HAP-1 (cell line): ENCODE measurements at places on chromosomes 3 and 15.
A peak's percentile ranks its signal among the peaks of the same experiment; 100 is the strongest.

DNA sequence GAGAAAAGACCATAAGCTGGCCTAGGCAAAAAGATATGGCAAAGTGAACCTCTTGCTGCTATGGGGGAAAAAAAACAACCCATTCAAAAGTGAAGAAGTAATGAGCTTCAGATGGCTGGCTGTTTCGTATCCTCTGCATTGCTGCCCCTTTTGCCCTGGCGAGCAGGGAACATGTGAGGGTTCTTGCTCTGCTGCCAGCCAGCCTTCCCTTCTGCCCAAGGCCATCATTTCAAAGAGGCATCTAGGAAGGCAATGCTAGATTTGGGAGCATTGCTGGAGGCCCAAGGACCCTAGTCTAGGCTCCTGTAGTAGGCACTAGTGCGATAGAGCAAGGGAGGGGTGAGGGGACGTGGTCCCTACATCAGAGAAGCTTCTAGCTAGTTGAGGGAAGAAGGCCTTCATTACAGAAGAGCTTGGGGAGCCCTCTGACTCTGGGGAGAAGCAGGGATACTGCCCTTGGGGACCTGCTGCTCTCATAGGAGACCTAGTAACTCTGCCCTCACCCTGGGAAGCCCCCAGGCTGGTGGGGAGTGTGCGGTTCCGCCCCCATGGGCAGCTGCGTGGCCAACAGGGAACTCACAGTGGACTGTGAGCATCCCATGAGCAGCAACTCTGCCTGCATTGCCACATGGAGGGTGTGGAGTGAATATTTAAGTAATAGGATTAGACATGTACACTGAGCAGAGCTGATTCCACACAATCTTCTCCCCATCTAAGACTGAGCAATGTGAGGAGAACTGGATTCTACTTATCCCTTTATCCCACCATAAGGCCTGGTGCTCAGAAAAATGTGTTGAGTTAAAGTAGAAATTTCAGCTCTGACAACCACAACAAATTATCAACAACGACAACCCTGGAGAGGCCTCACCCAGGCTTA is 21.3 kb downstream of the ITGA11 start:
- DNase-seq: peak; percentile 5

DNA sequence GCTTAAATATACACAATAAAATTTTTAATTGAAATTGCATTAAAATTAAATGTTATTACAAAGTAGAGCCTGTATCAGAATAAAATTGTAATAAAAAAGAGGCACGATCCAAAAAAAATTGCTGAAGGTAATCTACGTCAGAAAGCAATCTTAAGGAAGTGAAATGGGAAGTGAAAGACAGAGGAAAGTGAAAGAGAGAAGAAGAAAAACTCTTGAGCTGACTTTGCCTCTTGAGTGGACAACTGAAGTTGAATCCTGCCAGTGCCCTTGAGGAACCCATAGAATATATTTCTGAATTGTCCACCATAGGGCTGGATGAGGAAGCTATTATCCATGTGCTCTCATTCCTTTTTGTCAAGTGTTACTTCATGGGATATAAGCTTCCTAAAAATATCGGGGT is 285.1 kb upstream of the STAC start:
- DNase-seq: no peak

DNA sequence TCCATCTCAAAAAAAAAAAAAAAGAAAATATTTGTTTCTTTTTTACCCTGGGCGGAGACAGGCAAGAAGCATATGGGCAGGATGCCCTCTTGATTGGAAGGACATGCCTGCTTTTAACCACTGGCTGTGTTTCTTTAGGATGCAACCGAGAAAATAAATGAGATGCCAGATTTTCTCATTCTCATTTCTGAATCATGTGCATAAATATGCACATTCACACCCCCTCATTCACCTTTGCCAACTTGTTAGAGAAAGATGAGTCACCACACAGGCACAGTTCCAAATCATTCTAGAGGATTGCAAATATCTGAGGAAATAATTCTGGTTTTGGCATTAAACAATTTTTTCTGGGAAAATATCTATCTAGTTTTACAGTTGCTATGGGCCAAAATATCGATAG is 3.3 kb downstream of the LIPH start:
- no peak for DNase-seq

DNA sequence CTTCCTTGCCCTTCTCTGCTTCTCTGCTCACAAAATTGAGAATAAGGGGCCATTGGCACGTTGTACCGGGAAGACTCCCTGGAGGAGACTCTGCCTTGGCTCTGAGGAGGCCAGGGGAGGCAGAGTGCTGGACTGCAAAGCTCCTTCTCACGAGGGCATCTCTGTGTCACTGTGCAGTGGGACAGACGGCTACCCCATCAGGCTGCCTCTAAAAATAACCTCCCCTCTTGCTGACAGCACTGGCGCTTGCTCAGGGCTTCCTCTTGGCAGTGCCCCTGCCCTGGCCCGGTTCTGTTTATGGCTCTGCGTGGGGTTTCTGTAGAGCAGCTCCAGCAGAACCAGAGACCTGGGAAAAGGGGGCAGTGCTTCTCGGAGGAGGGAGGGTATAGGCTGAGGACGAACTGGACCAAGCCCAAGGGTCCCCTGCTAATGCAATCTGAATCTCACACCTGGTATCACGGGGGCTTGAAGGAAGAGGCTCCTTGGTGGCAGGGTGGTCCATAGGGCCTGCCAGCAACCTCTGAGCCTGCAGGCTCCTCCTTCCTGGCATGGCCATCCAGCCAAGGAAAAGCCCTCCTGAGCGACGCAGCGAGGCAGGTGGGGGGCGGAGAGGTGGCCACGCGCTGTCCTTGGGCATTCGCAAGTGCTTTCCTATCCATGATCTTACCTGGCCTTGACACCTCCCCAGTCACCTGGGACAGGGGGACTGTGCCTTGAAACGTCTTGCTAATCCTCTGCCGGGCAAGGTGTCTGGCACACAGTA is 63.3 kb upstream of the TLE3 start:
- no peak for DNase-seq

DNA sequence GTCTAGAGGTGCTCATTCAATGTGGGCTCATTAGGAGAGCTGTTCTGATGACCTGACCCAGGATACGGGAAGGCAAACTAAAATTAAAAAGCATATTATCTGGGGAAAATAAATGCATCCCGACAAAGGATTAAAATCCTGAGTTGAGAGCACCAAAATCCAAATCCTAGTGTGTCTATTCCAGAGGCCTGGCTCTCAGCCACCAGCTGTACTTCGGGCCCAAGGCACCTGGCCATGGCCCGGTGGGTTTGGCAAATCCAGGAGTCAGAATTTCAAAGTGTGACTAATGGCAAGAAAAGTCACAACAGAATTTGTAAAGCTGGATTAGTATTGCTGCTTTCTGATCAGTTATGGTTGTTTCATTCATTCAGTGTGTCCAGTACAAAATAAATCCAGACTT is 2.6 kb upstream of the LYSMD4 start:
- no peak for DNase-seq

- no peak for DNase-seq
Measured at GRCh38 chr3:190426806-190427507, 22.7 kb downstream of the TMEM207 start.

DNA sequence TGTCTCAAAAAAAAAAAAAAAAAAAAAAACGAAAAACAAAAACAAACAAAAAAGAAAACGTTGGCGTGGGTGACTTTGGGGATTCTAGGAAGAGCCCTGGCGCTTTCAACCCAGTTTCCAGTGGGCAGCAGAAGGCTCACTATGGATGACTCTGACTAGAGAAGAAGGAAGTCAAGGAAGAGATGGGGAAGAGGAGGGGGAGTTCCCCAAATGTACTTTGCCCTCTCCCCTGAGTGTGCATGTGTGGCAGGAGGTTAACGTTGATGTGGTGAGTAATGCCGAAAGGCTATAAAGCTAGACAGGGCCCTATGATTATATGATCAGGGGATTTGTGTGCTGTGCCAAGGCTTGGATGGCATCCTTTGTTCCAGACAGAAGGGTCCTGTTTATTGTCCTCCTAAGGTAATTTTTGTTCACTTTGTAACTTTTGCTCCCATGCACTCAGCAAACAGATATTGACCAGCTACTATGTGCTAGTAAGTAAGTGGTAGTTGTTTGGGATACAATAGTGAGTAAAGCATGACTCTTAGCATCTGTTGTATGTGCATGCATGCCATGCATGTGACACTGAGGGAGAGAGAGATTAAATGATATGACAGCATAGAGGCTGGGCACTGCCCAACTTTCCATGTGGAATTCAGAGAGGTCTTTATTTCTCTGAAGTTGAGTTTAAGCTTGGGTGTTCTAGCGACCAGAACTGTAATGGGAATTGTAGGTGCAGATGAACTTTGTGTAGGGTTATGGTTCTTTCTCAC is 750 bp upstream of the HHLA2 start:
- DNase-seq: no peak

DNA sequence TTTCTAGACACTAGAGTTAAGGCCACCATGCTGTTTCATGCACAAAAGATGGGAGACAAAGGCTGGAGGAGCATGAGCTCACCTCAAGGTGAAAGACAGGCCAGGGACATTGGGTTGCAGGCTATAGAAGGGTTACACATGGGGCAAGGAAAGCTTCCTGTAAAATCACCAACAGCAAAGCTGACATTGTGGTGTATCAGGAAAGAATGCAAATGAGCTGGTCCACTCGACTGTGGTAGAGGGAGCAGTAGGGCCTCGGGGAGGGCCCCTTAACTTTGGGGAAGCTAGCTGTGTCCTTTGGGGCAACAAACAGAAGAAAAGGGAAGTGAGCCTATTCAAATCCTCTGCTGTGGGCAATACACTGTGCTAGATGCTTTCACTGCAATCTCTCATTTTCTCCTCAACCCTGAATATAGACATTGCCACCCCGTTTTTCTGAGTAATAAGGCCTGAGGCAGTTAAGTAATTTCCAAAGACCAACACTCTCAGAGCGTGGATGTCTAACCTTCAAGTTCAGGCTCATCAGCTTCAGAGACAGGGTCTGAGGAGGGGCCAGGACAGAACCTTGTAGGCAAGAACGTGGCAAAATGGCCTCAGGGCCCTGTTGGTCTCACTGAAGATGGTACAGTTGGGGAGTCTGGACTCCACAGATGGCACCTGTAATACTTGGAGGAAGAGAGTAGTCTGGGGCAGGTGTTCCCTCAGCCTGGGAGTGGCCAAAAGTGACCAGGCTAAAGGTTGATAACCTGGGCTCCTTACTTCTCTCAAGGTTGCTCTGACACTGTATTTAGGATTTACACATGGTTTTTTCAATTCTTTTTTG is 24.1 kb downstream of the CX3CR1 start:
- no peak for DNase-seq

GRCh38 chr3:8198605-8199004 is 303.0 kb upstream of the LMCD1 start:
- no peak for DNase-seq

- DNase-seq: no peak
Measured at GRCh38 chr15:70974004-70974832, 81.6 kb downstream of the LRRC49 start.

GRCh38 chr3:183259087-183259486 is 6.0 kb downstream of the B3GNT5 start:
- DNase-seq: no peak
